Smooth muscle cell of the umbilical artery (primary cell): ENCODE measurements at places on chromosomes 2 and 18. TPM values are rescaled to one million over a fixed set of nuclear protein-coding genes. Genes with fewer than 3 reads are reported as not detected.

Gene TUBA4B
- not detected in 2 replicates for total RNA-seq

Gene CTAGE1
- total RNA-seq: 0.05 TPM in 1 of 2 replicates, not detected in the other

Gene DOK6
- total RNA-seq: 10.4 and 15.3 TPM in 2 replicates

Gene SERPINB5
- total RNA-seq: not detected in 2 replicates

Gene DSEL
- 20.8 and 33.4 TPM in 2 replicates for total RNA-seq
